CD4-positive, alpha-beta T cell treated with Interleukin-2 at 100 ng/mL for 4 hours (primary cell): ENCODE measurements at places on chromosomes 2 and 18.

GRCh38 chr2:197248623-197249022, 62.0 kb downstream of the ANKRD44 start:
- DNase-seq: no peak

DNA sequence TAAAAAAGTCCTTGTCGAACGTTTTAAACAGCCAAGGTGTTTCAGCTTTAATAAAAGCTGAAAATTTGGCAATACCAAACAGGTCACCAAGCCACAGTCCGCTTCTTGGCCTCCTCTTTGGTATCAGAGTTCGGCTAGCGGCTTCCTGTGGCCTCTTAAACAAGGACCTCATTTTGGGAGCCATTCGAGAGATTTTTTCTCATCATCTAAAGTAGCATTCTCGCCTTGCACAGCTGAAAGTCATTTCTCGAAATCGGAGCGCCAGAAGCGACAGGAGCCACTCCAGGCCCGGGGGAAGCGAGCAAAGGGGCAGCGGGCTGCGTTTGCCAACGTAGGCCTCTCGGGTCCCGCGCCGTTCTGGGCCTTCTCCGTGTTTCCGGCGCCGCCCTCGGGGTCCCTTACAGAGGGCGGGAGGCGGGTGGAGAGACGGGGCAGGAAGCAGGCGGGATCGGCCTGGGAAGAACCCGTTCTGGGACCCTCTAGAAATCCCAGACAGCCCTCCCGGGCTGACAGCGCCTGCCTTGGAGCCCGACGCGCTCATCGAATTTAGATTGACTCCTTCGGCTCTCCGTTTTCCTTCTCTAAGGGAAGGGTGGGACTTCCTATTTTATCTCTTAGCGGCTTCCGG, 522 bp upstream of the ZNF407 start:
- no peak for DNase-seq

GRCh38 chr2:55598056-55598795, 19.2 kb downstream of the PPP4R3B start:
- no peak for DNase-seq

DNA sequence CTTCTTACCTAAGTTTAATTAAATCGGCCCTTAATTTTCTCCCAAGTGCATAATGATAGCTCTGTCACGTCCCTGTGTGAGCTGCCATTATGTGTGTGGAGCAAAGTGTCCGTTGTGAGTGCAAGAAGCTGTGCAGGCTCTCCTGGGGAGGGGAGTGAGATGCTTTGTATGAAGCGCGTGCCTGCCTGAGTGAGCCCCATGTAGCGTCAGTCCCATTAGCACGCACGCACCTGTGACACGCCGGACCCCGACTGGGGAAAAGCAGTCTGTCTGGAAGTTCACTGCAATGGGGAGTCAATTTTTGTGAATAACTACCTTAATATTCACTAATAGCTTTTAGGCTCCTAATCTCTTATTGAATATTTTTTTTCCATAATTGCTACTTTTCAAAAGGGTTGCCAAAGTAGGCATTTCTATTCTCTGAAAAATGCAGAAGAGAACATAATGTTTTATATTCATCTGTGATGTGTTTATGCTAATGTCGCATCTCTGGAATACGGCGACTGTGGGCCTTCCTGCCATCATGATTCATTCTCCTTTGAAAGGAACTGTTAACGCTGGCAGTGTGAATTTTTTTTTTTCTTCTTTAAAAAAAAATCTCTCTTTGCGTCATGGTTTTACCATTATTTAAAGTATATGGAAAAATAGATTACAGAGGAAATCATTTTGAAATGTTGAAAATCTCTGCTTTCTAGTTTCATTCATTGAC, 157.7 kb downstream of the COL4A4 start:
- DNase-seq: no peak

- DNase-seq: no peak
Observed at GRCh38 chr2:113039719-113040118, 12.9 kb downstream of the IL36B start.

GRCh38 chr2:4964579-4964978, 727.6 kb upstream of the SOX11 start:
- no peak for DNase-seq

DNA sequence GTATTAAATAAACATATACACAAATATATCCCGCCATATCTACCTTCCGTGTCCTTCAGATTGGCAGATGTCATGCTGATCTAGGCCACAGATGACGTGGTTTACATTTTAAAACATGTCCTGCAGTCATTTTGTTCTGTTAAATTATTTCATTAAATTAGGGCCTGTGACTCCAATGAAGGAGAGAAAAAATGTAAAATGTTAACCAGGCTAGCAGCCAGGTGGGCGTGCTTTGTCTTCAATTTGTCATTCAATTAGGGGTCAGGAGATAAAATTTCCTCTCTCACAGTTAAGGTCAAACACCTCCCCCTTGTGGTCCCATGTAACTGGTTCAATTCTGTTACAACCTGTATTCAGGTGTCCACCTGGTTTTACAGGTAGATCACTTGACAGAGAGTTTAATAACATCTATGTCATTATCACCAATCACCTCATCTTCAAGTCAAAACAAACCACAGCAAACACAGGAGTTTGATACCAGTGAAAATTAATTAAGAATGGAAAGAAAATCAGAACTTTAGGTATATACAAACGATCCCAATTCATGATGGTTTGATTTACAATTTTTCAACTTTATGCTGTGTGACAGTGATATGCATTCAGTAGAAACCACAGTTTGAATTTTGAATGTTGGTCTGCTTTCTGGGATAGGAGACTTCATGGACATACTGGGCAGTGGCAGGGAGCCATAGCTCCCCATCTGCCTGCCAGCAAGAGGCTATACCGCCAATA, 339.4 kb downstream of the CMPK2 start:
- no peak for DNase-seq

DNA sequence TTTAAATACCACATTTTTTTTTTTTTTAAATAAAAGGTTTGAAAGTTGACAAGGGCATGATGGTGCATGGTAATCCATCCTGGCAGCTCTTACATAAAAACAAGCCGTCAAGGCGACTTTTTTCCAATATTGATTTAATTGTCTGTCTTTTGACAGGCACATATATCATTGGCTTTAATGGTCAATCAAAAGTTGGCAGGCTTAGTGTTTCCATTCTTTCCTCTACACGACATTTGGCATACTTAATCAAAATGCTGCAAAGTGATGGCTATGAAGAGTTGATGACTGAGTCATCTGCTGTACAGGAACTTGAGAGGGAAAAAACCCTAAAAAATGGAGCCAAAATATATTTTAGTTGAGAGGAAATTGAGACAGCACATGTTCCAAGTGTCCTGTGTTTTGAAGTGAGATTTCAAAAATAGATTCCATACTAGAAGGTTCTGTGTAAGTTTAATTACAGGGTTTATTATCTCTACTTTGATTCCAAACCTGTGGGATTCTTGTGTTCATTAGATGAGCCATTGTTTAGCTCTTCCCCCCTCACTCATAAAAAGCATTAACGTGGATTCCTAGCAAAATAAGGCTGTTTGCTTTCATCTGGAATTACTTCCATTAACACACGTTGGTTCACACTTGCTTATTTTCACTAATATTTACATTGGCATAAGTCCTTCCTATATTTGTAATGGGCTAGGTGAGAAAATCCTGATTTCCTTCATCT, 3.2 kb downstream of the TSHZ1 start:
- no peak for DNase-seq

- DNase-seq: no peak
Observed at GRCh38 chr2:233093721-233094120, 33.6 kb downstream of the INPP5D start.

- peak; percentile 10 for DNase-seq
Observed at GRCh38 chr2:234026693-234027254, 23.7 kb upstream of the SPP2 start.

DNA sequence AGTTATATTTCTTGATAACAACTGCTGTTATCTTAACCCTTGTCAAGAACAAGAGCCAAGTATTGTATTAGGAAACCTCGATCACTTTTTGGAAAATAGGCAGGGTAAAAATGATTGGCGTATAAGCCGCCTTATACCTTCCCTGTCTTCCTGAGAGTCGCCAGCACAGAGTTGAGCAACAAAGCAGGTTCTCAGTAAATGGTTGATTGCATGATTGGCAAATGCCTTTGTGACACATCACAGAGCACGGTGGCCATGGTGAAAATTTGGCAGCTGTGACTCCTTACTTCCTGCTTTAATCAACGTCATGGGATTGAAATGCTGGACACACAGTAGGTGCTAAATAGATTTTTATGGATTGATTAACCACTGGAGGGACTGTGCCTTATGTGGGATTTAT, 3.9 kb upstream of the KLHL29 start:
- DNase-seq: peak; percentile 26

DNA sequence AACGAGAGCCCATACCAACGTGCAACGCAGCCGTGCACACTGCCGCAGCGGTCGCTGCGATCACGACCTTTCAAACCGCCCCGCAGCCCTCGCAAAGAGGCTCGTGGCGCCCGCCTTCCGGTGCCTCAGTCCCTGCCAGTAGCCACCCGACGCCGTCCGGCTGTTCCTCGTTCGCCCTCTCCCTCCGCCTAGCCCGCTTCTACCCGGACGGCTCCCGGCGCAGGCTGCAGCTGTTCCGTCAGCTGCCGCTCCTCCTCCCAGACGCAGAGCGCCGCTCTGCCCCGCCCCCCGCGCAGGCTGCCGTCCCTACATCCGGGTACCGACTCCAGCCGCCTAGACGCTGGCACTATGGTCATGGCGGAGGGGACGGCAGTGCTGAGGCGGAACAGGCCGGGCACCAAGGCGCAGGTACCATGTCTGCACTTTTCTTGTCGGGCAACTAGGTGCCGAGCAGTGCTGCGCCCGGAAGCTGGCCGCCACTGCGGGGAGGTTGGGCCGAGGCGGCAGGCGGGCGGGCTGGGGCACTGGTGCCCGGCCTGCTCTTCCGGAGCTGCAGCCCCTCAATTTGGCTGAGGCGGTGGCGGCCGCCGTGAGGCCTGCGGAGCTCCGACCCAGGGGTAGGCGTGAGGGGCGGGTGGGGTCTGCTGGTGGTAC, at the start of gene MOB4:
MOB4 (plus strand) TSS at position 328 of the 654 bp plus-strand sequence; CDS start at position 349, 21 bp downstream.
- peak; percentile 93 for DNase-seq

- no peak for DNase-seq
Observed at GRCh38 chr18:8253944-8254343, 355.3 kb upstream of the RAB12 start.

DNA sequence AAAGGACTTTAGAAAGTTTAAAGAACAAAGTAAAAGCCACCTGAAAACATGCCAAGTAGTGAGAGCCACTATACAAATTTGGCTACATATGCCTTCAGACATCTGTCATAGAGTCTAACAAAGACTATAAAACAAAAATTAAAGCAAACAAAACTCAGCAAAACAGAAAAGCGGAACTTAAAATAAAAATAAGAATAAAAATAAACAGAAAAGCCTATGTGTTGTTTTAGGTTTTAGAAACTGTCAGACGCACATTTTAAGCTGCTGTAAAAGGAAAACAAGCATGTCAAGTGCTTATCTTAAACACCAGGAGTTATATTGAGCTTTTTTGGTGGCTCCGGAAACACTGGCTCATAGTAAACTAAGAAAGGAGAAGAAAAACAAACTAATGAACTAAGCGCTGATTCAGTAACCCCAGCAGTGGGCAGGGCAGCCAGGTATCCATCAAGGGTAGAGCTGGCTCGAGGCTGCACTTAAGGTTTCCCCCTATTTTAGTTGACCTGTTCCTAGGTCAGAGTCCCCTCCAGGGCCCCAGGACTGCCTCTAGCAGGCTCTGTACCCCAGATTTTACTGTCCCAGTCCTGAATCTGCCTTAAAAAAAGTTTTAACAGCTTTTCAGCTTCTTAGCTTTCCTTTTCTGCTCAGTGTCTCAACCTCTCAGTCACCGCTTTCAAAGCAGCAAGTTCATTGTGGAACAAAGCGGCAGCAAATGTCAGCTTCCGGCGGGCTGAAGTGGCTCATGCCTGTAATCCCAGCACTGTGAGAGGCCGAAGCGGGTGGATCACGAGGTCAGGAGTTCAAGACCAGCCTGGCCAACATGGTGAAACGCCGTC, 15.4 kb upstream of the RMC1 start:
- peak; percentile 35 for DNase-seq

- no peak for DNase-seq
Observed at GRCh38 chr18:47512726-47513435, 261.4 kb upstream of the SKOR2 start.

DNA sequence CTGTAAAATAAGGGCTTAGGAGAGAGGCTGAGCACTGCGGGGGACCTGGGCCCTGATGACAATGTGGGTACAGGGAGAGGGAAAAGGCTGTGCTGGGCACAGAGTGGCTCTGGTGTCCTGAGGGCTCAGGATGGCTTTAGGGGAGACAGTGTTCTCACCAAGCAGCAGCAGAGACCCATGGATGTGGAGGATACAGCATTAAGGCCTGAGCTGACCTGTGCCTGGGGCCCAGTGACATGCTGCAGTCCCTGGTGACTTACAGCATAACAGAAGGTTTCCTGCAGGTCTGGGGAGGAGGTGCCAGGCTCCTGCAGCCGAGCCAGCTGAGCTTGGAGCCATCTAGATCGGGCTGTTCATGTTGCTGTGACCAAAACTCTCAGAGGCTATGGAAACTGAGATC, 191.3 kb upstream of the SMAD2 start:
- no peak for DNase-seq

- DNase-seq: no peak
Observed at GRCh38 chr2:19711470-19712372, 190.1 kb downstream of the TTC32 start.

GRCh38 chr2:137957033-137957432, 7.2 kb upstream of the HNMT start:
- no peak for DNase-seq

DNA sequence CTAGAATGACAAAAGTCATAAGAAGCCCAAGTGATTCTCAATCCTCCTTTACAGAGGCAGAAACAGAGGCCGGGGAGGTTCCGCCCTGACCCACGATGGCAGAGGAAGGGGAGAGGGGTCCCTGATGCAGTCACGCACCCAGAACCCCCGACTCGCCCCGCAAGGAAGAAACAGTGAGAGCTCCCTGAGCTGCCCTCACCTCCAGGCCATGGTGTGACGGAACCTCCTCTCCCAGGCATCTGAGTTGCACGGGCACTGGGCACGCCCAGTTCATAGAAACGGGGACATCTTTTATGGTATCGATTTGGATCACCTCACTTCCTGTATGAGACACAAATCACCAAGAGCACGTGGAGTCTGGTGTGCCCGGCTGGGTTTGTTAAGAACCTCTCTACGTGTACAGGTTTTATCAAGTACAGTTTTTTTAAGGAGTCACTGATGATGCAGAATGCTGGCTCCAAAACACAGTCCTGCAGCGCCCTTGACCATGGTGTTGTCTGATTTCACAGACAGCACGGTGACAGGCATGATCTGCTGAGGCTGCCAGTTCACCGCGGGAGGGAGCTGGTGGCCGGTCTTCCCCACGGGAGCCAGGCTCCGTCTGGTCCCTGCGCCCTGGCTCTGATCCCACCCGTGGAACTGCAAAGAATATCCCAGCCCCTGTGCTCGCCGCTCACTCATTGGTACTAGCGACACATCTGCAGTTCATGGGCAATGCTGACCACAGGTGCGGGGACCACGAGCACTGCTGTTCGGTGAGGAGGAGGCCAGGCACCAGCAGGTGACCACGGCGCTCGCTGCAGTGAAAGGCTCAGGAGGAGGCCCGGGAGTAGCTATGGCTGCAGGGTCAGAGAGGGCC, 35.6 kb downstream of the PXDN start:
- DNase-seq: no peak

- DNase-seq: no peak
Observed at GRCh38 chr2:10079266-10079869, 843 bp downstream of the CYS1 start.

GRCh38 chr2:168884975-168885374, 5.3 kb downstream of the SPC25 start:
- no peak for DNase-seq
